ENCODE measurements at places on chromosomes 16 and 17.
A peak's percentile ranks its signal among the peaks of the same experiment; 100 is the strongest.

GRCh38 chr17:76623271-76624146 is 20.0 kb downstream of the ST6GALNAC1 start:
- DNase-seq = peak; percentile 44

- DNase-seq = no peak
Measured at GRCh38 chr16:79012671-79013434, 587.7 kb downstream of the MAF start.

- no peak for DNase-seq
Measured at GRCh38 chr16:13630374-13630773, 289.6 kb upstream of the ERCC4 start.

GRCh38 chr17:73625991-73626673 is 18.1 kb downstream of the SDK2 start:
- DNase-seq = no peak

DNA sequence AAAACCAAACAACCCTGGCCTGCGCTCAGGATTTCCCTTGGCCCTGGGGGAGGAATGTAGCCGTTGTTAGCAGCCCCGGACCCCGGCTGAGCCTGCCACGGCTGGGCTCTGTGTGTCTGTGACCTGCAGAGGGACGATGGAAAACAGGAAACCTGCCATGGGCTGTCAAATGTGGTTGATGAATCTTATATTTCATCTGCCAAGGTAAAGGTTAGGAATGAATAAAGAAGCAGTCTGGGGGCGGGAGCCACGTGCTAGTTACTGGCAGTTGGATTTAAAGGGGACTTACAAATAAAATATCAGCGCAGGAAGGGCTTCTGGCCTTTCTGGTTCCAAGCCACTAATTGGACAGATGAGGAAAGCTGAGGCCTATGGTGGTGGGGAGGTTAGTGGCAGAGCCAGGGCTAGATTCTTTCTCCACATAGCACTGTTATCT is at the start of gene KRT23:
Gene KRT23 (minus strand): TSS at position 263 of the 436 bp plus-strand sequence. CDS start 1,043 bp downstream, outside the sequence.
- DNase-seq = no peak

- no peak for DNase-seq
Measured at GRCh38 chr17:81727324-81728031, 15.4 kb downstream of the SLC25A10 start.

- DNase-seq = no peak
Measured at GRCh38 chr17:73933871-73934270, 269.6 kb upstream of the RPL38 start.

GRCh38 chr17:20032636-20033035 is 23.5 kb downstream of the SPECC1 start:
- DNase-seq = no peak

GRCh38 chr17:10648381-10648780 is 8.7 kb downstream of the MYH3 start:
- DNase-seq = no peak

- DNase-seq = no peak
Measured at GRCh38 chr16:77262971-77263370, 63.8 kb downstream of the SYCE1L start.

GRCh38 chr17:79654350-79654959 is 43.6 kb upstream of the RBFOX3 start:
- no peak for DNase-seq

GRCh38 chr16:65728167-65728566 is 606.3 kb upstream of the CDH11 start:
- DNase-seq = no peak

DNA sequence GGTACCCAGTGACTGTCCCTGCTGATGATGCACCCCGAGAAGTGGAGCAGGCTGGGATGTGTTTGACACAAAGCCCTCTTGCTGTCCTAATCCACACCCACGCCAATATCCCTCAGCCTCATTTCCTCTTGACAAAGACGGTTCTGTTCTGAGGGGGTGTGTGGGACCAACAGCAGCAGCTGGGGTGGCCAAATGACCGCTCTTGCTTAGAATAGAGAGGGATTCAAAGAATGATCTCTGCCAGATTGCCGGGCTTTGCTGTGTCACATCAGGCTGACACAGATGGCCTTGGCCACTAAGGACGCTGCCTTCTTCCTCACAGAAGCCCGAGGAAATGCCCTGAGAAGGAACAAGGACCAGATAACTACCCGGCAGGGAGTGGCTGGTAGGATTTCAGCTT is 250.7 kb downstream of the NTN1 start:
- no peak for DNase-seq

DNA sequence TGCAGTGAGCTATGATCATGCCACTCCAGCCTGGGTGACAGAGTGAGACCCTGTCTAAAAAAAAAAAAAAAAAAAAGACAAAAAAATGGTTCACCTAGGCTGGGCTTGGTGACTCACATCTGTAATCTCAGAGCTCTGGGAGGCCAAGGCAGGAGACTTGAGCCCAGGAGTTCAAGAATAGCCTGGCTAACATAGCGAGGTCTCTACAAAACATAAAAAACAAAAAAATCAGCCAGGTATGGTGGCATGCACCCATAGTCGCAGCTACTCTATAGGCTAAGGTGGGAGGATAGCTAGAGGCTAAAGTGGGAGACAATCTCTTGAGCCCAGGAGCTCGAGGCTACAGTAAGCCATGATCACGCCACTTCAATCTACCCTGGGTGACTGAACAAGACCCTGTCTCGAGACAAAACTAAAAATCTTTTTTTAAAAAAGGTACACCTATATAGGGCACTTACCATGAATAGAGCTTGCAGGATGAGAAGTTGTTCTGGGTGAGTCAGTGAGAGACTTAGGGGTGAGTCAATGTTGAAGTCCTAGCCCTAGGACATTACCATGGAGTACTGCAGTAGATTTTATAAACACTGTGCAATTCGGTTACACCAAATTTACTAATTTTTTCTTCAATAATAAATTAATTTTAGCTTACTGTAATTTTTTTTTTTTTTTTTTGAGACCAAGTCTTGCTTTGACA is 19.0 kb downstream of the USP32 start:
- DNase-seq = no peak
